ENCODE measurements at places on chromosomes 4 and X.

- DNase-seq: no peak
Observed at GRCh38 chrX:153635788-153636668, 11.0 kb upstream of the DUSP9 start.

DNA sequence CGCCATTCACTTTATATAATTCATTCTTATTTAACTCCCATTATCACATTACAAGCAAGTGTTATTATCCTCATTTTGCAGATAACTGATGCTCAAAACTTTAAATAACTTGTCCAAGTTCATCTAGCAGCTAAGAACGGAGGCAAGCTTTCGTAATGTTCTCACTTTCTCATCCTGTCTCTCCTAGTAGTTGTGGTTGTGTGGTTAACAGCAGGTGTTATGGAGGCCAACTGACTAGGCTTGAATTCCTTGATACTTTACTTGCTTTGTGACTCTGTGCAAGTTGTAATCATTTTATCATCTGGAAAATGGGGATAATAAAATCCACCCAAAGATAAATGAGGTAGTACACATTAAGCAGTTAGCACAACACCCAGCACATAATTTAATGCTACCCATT is 109.9 kb upstream of the PTPN13 start:
- DNase-seq: no peak

DNA sequence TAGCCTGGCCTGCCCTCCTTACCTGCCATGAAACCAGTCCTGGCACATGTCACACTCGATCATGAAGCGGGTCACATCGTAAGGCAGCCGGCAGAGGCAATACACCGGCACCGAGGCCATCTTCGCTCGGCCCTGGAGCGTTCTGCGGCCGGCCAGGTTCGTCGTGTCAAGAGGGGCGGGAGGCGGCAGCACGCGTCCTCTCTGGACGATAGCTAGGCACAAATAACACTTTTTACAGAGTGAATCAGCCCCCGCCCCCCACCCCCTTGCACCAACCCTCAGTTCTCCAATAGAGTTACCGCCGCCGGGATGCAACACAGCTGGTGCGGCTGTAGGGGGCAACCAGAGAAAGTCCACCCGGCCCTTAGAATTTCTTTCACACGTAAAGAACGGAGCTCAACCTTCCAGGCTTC is 1.7 kb downstream of the PHF8 start:
- DNase-seq: no peak

DNA sequence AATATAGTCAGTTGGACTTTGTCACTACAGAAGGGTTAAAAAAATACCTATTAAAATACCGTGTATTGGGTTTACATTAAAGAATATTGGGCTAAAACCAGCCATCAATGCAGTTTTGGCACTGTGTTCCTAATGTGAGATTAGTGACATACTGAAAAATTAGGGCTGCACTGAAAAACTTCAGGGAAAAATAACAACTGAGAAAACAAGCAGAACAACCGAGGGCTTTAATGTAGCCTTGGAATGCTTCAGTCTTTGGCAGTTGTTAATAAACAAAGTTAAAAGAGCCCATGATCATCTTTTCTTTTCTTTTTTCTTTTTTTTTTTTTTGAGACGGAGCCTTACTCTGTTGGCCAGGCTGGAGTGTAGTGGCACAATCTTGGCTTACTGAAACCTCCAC is 12.4 kb downstream of the STAG2 start:
- no peak for DNase-seq

- DNase-seq: no peak
Observed at GRCh38 chr4:119894650-119895208, 171.9 kb downstream of the MAD2L1 start.

- DNase-seq: no peak
Observed at GRCh38 chrX:70456256-70456655, 11.6 kb downstream of the DLG3 start.

DNA sequence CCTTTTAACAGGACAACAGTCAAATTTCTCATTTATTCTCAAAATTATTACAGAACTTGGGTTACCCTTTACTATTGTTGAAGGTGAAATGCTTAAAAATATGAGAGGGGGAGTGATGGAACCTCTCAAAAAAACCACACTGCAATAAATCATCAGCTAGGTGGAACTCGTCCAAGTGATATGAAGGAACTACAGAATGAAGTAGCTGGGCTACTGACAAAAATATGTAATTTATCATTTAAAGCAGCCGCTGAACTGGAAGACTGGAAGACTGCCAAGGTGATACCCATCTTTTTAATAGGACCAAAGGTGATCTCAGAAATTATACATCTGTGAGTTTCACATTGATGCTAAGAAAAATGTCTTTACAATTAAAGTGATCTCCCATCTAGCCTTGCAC is 597.7 kb upstream of the TENM3 start:
- DNase-seq: no peak

DNA sequence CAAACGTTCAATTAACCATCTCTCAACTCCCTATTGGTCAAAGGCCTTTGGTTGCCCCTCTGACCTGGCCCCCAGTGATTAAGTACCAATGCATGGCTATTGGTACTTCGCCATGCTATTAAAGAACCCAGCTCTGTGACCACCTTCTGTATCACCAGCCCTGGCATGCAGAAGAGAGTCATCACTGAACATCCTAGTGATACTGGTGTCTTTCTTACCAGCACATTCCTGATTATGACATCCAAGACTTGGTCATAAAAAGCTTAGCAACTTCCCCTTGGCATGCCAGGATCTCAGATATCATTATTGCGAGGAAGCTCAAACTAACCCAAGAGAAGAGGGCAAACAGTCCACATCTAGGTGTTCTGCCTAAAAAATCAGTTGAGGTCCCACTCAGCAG is 122.3 kb upstream of the OTUD4 start:
- DNase-seq: no peak

DNA sequence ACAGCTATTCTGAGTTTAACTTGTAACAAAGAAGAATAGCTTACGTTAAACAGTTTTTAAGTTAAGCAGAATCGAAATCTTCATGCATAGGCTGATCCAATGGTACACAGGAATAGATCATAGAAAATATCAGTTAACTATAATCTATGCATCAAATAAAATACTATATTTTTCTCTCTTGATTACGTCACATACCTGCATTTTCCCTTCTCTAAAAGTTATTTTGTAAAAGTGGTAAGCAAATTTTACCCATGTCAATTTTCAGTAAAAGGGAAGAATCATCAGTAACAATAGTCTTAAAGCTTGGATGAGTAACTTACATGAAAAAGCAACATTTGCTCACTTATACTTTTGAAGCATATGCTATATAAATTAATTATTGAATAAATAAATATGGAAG is 692.4 kb downstream of the FAT4 start:
- no peak for DNase-seq

DNA sequence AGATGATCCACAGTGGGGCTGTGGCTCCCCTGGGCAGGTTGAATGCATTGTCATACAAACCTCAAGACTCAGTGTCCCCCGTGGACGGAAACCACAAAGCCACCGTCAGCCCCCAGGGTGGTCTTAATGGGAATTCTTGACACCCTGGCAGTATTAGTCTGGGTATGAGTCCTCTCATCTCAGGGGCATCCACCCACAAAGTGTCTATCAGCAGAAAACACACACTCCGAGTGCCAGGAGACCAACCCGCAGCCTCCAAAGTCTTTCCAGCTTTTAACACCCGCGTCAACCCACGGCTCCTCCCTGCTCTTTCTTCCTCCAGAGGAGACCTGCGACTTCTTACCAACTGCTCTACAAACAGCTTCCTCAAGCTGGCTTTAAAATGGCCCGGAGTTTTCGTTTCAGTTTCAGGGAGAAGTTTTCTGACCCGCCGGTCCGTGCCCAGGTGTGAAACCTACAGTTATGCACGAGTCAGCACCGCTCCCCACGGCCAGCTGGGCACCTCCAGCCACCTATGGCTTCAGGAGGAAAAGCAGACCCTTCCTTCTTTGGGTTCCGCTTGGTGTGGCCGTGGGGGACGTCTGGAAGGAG is 14.4 kb upstream of the ASMTL start:
- no peak for DNase-seq

GRCh38 chr4:52032005-52032404 is 6.1 kb downstream of the SGCB start:
- DNase-seq: no peak

GRCh38 chr4:119725688-119726330 is 97.2 kb upstream of the PDE5A start:
- no peak for DNase-seq

GRCh38 chr4:145709843-145710242 is 29.9 kb downstream of the C4orf51 start:
- no peak for DNase-seq

- no peak for DNase-seq
Observed at GRCh38 chrX:152259150-152259549, 120.8 kb upstream of the MAGEA10 start.

GRCh38 chrX:135556055-135556454 is 35.6 kb downstream of the INTS6L start:
- DNase-seq: no peak

DNA sequence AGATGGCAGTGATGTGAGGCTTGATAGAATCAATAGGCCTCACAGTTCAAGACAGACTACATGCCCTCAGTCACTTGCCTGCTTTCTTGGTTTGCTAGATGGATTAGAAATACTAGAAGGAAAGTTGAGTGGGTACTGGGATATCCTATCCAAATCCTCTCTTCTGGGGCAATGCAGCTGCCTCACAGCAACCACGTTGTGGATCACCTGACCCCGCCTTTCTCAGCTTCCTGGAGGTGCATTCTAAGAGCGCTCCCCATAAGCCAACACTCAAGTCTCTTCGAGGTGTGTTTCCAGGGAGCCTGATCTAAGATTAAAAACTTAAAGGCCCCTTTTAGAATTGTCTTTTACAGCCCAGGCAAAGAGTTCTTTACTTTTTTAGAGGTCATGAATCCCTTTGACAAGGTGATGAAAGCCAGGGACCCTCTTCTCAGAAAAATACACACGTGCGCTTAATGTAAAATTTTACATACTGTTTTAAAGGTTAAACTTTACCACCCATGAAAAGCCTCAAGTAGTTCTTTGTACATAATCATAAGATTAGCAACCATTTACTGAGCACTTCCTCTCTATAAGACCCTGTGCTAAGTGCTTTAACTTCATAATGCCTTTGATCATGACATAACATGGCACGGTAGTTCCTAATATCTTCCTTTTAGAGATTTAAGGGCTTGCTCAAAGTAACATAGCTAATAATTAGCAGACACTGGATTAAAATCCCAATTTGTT is 840 bp upstream of the RPL34 start:
- DNase-seq: peak; percentile 5

DNA sequence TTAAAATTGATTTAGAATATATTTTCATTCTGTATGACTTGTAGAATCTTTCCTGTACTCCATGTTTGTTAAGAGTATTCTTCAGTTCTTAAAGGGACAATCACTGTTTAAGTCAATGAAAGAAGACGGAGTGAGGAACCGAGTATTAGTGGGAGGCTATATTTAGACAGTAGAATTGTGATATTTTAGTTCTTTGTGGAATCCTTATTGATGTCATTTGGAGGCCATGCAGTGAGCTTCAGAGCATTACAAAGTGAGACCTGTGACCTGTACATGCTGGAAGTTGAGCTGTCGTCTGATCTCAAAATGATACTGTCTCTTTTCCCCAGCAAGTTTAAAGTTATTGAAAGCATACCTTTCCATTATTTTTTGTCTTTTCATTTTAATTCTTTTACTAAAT is 394.7 kb downstream of the GALNTL6 start:
- no peak for DNase-seq

- DNase-seq: no peak
Observed at GRCh38 chr4:137610960-137611359, 78.7 kb upstream of the PCDH18 start.

- DNase-seq: no peak
Observed at GRCh38 chr4:88207171-88207570, 48.7 kb upstream of the ABCG2 start.

DNA sequence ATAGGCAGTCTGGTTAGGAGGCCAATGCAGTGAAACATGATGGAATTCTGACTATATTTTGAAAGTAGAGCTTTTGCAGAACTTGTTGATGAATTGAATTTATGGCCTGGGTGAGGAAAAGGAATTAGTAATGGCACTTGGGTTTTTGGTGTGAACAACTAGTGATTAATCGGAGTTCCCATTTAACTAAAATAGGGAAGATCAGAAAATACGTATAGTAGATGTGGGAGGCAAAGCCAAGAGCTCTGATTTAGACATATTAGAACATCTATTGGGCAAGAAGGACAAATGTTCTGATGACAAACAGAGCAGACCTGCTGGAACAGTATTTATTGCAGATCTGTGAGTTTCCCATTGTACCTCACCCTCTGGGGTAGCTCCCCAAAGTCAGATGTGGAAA is 12.3 kb upstream of the NDP start:
- no peak for DNase-seq

DNA sequence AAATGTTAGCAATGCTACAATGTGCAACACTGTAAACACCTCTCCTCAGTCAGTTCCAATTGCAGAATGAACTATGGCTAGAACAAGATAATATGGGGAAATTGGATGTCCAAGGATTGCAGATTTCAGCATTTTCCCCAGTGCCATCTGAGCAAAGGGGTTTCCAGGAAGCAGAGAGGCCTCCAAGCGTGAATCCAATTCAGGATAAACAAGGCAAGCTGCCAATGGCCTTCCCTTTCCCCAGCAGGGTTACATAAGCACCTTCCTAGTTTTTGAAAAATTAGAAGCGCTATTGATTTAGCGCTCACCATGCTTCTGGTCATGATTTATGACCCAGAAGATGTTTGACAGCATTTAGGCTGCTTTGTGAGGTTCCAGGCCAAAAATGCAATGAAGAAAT is 223.0 kb upstream of the GATB start:
- no peak for DNase-seq

DNA sequence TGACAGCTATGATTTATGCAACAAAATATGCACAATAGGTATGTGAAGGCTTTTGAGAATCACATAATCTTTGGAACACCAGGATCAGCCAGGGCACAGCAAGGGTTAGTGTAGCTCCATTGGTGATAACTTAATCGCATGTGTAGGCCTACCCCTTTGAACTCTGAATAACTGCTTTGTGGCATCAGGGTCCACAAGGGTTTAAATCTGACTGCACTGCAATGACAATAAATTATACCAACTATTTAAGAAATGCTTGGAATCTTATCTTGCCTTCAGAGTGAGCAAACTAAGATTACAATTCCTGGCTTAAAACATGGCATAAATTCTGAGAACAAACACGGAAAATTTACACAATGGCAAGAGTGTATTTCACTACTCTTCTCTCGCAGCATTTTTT is 245.8 kb downstream of the FBXO8 start:
- no peak for DNase-seq

DNA sequence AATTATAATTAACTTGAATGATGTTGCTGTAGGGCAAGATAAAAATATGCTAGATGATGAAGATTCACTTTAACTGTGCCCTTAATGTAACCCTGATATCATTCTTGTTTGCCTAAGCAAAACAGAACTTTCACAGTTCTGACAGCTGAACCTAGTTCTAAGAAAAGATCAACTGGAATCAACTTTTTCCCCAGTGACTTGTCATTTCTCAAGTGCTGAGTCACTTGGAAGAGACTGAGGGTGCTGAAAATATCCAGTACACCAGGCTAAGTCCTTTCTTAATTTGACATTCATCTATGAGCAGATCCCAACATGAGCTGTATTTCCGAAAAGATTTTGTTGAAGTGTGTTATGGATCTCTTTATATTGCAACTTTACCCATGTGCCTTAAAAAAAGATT is 140.4 kb downstream of the MID1IP1 start:
- DNase-seq: no peak

All from retina (tissue), 1 donor.